Esophagus squamous epithelium (tissue), 5 donors: ENCODE measurements at places on chromosomes 1 and 21.
A peak's percentile ranks its signal among the peaks of the same experiment; 100 is the strongest.

GRCh38 chr1:109821221-109821669 is 57.5 kb upstream of the EPS8L3 start:
- no peak for DNase-seq

- no peak for DNase-seq
Observed at GRCh38 chr1:18951416-18951815, 5.1 kb downstream of the IFFO2 start.

- DNase-seq = no peak
Observed at GRCh38 chr1:109386054-109386717, 11.5 kb downstream of the SORT1 start.

- DNase-seq = no peak
Observed at GRCh38 chr21:25243808-25244207, 363.5 kb downstream of the MRPL39 start.

- DNase-seq = peak; percentile 33
Observed at GRCh38 chr1:160837558-160838205, 25.0 kb downstream of the CD244 start.

GRCh38 chr1:223008808-223009207 is 134.2 kb downstream of the TLR5 start:
- no peak for DNase-seq

DNA sequence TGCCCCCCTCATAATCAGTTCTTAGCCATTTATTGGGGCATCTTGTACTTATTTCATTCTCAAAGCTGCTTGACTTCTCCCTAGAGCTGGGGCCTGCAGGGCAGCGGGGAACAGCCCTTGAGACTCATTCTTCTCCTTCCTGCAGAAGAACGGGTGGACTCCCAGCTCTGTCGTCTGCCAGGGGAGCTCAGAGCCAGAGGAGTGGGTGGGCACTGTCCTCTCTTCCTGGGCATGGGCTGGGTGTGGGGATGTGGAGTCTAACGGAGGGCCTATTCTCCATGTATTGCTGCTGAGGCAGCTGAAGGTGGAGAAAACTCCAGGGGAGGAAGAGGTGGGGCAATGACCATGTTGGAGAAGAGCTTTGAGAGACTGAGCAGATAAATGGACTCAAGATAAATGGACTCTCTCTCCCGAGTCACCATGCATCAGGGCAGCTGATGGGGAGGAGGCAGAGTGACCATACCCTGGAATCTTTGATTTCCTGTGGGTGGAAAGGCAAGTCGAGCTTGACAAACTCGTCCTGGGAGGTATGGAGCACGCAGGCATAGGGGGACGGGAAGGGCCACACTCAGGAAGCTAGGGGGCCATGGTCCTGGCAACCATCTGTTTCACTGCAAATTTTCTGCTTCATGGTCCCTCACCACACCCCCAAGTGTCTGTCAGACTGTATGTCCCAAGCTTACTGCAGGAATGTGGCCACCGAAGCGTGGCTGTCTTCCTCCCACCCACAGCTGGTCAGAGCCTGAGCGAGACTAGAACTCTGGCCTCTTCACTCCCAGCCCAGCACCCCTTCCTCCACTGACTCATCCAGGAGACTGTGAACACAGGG is 56.9 kb upstream of the ATP2B4 start:
- no peak for DNase-seq

GRCh38 chr1:167454304-167454893 is 63.9 kb downstream of the CD247 start:
- no peak for DNase-seq

DNA sequence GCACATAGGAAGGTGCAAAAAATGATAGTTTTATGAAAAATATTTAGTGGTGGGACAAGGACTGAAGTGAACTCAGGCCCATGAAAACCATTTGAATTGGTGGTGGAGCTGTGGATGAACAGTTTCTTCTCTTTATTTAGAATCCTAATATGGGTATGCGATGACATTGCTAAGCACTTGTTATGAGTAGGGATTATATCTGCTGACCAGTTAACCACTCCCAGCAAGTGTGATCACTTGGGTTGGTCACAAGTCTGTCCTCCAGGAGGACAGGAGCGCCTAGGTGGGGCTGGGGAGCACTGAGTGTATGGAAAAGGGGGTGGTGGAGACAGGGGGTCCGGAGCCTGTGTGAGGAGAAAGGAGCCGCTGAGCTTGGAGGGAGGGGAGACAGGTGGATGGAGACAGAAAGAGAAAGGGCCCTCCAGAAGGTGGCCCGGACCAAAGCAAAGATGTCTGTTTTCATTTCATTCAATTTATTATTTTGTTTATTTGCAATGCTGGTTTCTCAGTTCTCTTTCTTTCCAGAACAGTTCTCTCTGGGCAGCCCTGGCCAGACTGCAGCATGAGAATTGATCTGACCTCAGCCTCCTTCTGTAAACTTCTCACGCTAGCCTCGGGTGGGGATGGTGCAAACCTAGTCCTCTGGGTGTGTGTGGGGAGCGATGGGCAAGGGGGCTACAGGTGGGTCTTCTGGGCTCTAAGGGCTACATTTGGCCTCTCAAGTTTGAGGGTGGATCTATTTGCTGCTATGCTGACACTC is 9.9 kb upstream of the ZSCAN20 start:
- no peak for DNase-seq

GRCh38 chr1:201125800-201126199 is 1.2 kb downstream of the ASCL5 start:
- no peak for DNase-seq

GRCh38 chr1:184223216-184223615 is 163.6 kb upstream of the C1orf21 start:
- DNase-seq = no peak

- no peak for DNase-seq
Observed at GRCh38 chr1:234584926-234585325, 25.1 kb downstream of the IRF2BP2 start.

DNA sequence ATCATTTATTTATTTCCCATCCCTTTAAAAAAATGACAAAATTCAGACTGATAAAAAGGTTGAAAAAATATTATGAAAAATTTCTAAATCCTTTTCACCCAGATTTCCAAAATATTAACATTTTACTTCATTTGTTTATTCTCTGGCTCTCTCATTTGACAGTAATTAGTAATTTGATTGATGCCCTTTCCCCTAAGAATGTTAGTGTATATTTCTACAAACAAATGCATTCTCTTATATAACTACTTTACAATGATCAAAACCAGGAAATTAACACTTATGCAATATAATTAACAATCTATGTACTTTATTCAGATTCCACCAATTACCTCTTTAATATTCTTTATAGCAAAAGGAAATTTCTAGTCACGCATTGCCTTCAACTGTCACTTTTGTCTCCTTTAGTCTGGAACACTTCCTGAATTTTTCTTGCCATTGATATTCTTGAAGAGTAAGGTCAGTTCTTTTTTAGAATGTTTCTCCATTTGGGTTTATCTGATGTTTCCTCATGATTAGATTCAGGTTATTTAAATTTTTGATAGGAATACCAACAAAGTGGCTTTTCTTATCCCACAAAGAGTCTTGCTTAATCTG is 3.9 kb downstream of the CD53 start:
- no peak for DNase-seq

- DNase-seq = no peak
Observed at GRCh38 chr1:55938861-55939260, 640.5 kb downstream of the PLPP3 start.

- DNase-seq = peak; percentile 18
Observed at GRCh38 chr1:31154632-31155215, 85.0 kb downstream of the NKAIN1 start.

DNA sequence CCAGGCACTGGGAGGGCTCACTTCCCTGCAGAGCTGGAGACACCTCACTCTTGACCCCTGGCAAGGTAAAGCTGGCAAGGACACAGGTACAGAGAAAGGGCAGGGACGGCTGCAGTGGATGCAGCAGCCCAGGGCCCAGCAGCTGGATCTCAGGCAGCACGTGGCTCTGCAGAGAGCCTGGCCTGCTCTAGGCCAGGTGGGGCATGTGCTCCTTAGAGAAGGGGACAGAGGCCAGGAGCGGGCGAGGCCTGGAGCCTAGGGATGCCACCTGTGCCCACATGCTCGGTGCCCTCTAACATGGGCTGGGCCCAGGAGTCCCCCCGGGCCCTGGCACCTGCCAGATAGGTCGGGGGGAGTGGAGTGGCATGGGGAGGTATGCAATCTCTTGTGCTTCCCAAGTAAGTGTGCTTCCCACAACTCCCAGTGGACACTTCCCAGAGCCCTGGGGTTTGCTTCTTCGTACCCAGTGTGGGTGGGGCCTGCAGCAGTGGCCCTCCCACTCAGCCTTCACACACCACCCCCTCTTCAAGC is 30.0 kb downstream of the WNT3A start:
- no peak for DNase-seq

GRCh38 chr1:39965044-39965443 is 10.1 kb downstream of the MFSD2A start:
- DNase-seq = no peak

- DNase-seq = no peak
Observed at GRCh38 chr1:111052246-111052645, 87.6 kb downstream of the DRAM2 start.

DNA sequence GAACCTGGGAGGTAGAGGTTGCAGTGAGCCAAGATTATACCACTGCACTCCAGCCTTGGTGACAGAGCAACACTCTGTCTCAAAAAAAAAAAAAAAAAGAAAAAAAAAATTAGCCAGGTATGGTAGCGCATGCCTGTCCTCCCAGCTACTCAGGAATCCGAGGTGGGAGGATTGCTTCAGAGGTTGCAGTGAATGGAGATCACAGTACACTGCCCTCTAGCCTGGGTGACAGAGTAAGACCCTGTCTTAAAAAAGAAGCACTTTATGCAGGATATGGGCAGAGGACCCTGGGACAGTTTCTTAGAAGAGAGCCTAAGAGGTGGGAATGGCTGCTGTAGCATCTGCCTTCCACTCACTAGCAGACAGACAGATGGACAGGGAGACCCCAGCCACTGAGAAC is 23.0 kb downstream of the IQGAP3 start:
- no peak for DNase-seq

DNA sequence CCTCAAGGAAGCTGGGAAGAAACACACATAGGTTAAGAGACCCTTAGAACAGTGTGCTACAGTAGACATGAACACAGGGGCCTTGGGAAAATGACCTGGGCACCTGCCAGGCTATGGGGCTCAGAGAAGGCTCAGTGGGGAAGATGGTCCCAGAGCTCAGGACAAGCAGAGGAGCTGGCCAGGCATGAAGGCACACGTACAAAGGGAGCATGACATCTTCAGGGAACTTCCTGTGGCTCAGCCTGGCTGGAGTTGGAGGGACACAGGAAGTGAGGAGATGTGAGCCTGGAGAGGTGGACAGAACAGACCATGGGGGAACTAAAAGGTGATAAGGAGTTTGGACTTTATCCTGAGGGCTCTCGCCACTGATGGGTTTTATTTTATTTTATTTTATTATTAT is 3.8 kb upstream of the SLC50A1 start:
- DNase-seq = no peak

- no peak for DNase-seq
Observed at GRCh38 chr1:9234223-9235095, at the start of gene H6PD. Gene H6PD (plus strand): TSS chr1:9234774. CDS start chr1:9244935, 10,161 bp downstream.

- no peak for DNase-seq
Observed at GRCh38 chr1:112444269-112444668, 48.3 kb downstream of the CTTNBP2NL start.

DNA sequence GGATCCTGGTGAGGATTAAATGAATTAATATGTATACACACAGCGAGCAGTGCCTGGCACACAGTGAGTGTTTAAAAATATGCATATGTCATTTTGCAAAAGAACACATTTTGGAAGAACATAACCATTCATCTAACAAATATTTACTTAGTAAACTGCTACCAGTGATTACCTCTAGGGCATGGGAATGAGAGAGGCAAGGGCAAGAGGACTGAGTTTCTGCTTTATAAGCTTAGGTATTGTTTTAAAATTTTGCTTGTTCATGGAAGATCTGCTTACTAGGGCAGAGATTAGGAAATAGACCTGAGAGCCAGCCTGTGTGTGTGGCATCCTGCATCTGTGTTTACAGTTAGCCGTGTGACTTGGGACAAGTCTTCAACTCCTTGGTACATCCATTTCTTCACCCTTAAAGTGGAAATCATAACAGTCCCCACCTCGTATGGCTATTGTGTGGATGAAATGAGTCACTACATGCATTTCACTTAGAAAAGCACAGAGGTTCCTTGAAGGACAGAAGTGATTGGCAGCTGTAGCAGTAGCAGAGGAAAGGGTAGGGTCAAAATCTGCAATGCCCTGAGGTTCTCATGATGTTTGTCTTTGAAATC is 198.5 kb upstream of the FMN2 start:
- DNase-seq = no peak

- DNase-seq = no peak
Observed at GRCh38 chr1:205992218-205992882, 10.8 kb downstream of the RAB7B start.

DNA sequence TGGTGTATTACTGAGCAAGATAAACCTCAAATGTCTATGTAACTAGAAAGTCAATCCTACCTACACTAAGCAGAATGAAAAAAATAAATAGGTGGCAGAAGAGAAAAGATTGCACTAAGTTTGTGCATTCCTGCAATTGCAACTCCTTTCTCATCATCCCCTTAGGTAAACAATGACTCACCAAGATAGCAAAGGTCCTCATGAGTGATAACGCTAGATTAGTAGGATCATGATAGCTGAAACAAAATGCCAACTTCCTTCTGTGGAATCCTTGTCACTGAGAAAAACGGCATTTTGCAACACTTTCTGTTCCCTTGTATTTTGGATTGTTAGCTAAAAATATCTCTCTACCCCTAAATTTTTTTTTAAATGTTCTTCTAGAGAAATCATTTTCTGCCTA is 20.0 kb upstream of the FCER1A start:
- no peak for DNase-seq

DNA sequence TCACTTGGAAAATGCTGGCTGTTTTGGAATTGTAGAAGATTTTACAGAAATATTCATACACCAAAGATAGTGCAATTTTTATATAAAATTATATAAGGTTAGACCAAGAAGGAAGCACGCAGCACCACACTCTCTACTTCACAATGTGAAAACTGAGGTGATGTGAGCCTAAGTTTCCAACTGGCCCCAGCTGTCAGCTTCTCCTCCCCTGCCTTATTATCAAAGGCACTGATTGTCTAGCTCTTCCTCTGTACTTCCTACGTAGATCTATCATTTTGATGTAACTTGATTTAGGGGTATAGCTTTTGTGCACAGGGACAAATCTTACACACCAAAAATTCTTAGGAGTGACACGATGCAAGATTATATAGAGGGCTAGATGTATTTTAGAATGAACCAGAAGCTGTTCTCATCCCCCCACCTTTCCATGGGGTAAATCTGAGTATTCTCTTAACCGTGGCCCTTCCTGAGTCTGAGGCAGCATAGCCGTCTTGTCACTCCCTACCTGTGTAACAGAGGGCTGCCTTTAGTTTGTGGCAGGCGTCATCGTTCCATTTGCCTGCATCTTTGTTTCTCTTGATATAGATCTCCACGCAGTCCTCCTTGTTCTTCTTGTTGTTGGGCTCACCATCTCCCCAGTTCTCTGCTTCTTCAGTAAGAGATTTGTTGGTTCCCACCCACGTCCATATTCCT is 3.4 kb downstream of the SELL start:
- no peak for DNase-seq

GRCh38 chr1:13908128-13908527 is 208.1 kb downstream of the PRDM2 start:
- no peak for DNase-seq

DNA sequence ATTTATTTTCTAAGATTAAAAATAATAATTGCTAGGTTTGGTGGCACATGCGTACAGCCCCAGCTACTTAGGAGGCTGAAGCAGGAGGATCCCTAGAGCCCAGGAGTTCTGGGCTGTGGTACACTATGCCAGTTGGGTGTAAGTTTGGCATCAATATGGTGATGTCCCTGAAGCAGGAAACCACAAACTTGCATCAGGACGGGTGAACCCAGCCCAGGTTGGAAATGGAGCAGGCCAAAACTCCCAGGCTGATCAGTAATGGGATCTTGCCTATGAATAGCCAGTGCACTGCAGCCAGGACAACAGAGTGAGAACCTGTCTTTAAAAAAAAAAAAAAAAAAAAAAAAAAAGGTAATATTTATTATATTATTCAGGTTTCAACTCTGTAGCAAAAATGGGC is 92.4 kb upstream of the PGD start:
- no peak for DNase-seq
